ENCODE measurements at places on chromosomes 11 and 22. TPM values are rescaled to one million over a fixed set of nuclear protein-coding genes. Genes with fewer than 3 reads are reported as not detected.

DNA sequence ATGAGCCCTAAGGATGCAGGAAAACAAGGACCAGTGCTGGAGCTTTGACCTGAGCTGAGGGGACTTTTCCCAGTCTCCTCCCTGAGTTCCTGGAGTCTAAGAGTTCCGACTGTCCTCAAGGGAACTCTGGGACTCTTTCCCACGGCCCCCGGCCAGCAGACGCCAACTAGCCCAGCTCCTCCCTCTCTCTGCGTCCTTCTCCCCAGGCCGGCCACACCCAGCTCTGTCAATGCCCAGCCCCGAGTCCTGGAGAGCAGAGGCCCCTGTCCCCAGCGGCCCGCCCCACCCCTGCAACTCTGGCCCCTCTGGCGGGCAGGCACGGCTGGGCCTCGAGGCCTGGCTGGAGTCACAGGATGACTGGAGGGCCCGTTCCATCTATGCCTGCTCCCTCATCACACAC is 29.8 kb downstream of the NECTIN1 start:
- H3K27me3 ChIP-seq, result no peaks in the 10 kb centered on the region
- no peak overlapping the region for H3K4me3 ChIP-seq
- no peak for DNase-seq
- no peaks in the 10 kb centered on the region for H3K36me3 ChIP-seq
- H3K27ac ChIP-seq, result no peak overlapping the region

GRCh38 chr11:78350646-78351165 is 66.9 kb downstream of the GAB2 start:
- DNase-seq, result no peak
- H3K4me1 ChIP-seq, result peaks cover 17% of the 10 kb centered on the region
- H3K4me3 ChIP-seq, result no peak overlapping the region
- no peak overlapping the region for H3K27ac ChIP-seq
- no peaks in the 10 kb centered on the region for H3K36me3 ChIP-seq
- H3K27me3 ChIP-seq, result peaks cover 1% of the 10 kb centered on the region

The OR52N5 gene
- not detected for total RNA-seq

GRCh38 chr11:120335556-120335907 is 681 bp upstream of the ARHGEF12 start:
- peak overlapping the region; percentile 52 for H3K4me3 ChIP-seq
- no peak overlapping the region for H3K27ac ChIP-seq
- peaks cover 38% of the 10 kb centered on the region for H3K27me3 ChIP-seq
- no peak for DNase-seq
- peaks cover 7% of the 10 kb centered on the region for H3K36me3 ChIP-seq
